ENCODE measurements at places on chromosomes 6 and 20.

DNA sequence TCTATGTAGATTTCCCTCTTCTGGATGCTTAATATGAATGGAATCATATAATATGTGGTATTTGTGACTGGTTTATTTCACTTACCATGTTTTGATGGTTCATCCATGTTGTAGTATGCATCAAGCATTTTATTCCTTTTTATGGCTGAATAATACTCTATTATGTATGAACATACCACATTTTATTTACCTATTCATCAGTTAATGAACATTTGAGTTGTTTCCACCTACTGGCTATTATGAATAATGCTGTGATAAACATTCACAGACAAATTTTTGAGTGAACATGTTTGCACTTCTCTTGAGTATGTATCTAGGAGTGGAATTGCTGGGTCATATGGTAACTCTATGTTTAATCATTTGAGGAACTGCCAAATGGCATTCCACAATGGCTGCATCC is 14.9 kb upstream of the ZNF451 start:
- DNase-seq: no peak

- DNase-seq: no peak
These were observed 127.5 kb upstream of the SMLR1 start for GRCh38 chr6:130699742-130700141.

- no peak for DNase-seq
These were observed 34.7 kb upstream of the STXBP5 start for GRCh38 chr6:147169529-147169928.

DNA sequence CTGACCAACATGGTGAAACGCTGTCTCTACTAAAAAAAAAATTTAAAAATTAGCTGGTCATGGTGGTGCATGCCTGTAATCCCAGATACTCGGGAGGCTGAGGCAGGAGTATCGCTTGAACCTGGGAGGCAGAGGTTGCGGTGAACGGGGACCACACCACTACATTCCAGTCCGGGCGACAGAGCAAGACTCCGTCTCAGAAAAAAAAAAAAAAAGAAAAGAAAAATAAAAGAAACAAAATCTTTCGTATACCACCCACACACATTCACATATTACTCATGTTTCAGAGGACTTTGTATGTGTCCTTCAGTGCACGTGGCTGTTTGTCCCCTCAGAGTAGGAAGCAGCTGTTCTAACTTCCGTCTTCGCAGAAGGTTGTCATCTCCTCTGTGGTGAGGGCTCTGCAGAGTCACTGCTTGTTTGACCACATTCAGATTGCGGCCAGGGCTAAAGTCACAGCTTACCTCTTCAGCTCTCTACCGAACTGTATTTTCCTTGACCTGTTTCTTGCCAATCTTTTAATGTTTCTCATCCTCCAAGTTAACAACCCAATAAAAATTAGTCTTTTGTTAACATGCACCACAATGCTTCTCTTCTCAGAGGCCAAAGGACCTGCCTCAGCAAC is 36.6 kb upstream of the HIVEP1 start:
- DNase-seq: no peak

DNA sequence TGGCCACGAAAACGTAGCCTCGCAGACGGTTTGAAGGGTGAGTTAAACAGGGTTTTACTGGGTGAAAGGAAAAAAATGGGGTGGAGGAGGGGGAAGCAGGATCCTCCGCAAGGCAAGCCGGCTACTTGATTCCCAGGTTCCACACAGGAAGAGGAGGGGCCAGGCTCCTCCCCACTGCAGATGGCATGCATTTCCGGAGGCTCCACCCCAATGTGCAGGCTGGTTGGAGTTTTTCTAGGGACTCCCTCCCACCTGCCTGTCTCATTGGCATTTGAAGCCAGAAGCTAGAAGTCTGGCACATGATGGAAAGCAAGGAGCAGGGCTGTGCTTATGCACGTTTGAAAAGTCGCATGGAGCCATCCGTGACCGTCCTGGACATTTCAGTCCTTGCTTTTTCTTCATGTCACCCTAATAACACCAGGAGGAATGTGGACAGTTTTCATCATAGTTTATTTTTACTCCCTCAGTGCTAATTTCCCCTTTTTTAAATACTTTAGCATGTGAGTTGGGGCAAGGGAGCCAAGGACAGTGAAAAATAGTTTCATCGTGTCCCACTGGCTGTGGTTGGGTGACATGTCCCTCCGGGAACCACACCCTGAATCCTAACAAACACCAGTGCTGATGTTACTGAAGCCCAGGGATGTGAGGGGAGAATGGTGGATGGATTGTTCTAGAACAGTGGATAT is 100.1 kb upstream of the INSM1 start:
- DNase-seq: no peak

- peak; percentile 91 for DNase-seq
These were observed 512.8 kb upstream of the JARID2 start for GRCh38 chr6:14732844-14733757.

DNA sequence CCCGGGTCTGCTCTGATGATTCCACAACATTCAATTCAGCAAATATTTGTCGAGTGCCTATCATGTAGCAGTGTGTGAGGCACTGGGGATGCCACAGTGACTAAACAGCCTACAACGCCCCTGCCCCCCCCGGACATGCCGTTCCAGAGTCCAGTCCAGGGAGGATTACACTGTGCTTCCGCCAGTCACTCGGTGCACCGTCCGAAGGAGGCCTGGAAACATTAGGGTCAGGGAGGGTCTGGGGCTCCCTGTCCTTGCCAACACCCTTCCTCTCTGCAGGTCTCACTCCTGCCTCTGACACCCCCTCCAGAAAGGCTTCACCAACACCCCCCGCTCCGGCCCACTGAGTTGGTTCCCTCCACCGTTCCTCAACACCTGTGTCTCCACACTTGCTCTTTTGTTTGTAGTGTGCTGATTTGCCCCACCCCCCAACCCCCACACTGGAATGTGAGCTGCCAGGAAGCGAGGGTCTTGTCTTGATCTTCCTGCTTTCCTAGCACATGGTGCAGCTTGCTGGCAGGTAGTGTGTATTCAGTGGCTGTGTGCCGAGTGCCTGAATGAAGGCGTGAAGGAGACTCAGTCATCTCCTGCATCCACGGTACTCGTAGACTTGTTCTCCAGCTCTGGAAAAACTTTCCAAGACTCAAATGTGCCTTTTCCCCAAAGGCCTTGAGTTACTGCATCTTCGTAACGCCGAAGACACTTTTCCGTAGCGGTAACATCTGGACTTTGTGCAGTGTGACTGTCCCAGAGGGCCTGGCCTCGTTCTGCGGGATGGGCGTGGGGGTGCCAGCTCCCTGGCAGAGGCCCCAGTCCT is 150.4 kb downstream of the ZDHHC14 start:
- no peak for DNase-seq

- DNase-seq: no peak
These were observed 71.5 kb upstream of the ATXN1 start for GRCh38 chr6:16832721-16833120.
